ENCODE measurements at places on chromosomes 2 and 18.

DNA sequence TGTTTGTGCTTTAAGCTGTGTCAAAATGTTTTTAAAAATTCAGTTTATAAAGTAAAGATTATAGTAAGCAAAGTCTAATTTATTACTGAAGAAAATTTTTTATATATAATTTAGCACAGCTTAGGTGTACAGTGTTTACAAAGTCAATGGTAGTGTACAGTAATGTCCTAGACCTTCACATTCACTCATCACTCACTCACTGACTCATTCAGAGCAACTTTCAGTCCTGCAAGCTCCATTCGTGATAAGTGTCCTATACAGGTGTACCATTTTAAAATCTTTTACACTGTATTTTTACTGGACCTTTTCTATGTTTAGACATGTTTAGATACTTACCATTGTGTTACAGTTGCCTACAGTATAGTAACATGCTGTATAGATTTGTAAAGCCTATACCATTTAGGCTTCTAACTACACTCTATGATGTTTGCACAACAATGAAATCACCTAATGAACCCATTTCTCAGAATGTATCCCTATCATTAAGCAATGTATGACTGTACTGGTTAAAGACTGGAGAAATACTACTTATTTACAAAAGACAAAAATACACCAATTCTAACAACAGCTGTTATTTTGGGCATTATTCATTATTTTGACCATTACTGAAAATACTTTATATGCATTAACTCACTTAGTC, 95.1 kb downstream of the STRN start:
- DNase-seq, result no peak

DNA sequence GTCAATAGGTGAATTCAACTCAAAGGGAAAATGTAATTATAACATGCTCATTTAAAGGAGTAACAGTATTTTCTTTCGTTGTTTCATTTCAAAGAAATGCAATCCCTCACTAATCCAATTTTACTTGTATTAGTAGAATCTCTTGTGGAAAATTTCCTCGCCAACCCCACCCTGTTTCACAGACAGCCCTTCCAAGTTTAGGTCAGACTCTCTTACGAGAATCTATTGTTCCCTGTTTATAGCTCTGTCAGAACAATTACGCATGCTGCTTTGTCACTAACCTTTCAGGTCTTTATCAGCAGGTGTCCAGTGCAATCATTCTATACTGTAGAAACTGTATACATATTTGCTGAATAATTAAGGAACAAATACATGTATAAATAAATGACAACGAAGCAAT, 657.8 kb upstream of the LINC00305 start:
- DNase-seq, result no peak

- no peak for DNase-seq
Measured at GRCh38 chr2:174765576-174765975, 1.3 kb upstream of the CHRNA1 start.

DNA sequence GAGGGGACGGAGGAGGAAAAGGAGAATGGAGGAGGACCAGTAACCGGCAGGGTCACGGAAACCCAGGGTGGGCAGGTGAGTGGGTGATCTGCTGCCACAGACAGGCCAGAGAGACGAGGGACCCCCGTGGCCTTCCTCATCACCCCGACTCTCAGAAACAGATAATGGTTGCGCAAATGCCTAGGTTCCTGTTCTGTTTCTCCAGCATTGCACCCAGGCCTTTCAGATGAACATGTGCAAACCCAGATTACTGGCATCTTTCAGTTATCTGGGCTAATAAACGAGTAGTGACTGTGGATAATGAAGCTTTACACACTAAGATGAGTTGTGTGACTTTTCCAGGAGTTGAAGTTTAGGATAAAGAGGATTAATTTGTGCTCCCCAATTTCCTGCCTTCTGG, 46.5 kb downstream of the TET3 start:
- DNase-seq, result no peak

- DNase-seq, result no peak
Measured at GRCh38 chr2:200533754-200534153, 7.7 kb downstream of the SGO2 start.

- no peak for DNase-seq
Measured at GRCh38 chr2:217857624-217858506, 144.9 kb downstream of the TNS1 start.

- DNase-seq, result no peak
Measured at GRCh38 chr2:151623631-151624030, 110.6 kb downstream of the NEB start.

DNA sequence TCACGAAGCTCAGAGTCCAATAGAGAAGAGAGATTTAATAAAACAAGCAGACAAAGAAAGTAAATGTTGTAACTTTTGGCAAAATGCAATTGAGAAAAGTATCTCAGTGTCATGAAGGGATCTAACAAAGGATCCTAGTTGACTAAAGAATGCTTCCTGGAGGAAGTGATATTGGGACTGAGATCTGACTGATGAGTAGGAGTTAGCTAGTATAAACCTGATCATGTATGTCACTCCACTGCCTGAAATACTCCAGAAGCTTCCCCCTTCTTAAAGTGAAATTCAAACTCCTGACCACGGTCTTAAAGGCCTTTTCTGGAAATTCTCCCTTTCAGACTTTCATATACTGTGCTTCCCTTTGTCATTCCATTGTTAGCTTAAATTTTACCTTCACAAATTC, 1102.4 kb upstream of the ZEB2 start:
- DNase-seq, result no peak

DNA sequence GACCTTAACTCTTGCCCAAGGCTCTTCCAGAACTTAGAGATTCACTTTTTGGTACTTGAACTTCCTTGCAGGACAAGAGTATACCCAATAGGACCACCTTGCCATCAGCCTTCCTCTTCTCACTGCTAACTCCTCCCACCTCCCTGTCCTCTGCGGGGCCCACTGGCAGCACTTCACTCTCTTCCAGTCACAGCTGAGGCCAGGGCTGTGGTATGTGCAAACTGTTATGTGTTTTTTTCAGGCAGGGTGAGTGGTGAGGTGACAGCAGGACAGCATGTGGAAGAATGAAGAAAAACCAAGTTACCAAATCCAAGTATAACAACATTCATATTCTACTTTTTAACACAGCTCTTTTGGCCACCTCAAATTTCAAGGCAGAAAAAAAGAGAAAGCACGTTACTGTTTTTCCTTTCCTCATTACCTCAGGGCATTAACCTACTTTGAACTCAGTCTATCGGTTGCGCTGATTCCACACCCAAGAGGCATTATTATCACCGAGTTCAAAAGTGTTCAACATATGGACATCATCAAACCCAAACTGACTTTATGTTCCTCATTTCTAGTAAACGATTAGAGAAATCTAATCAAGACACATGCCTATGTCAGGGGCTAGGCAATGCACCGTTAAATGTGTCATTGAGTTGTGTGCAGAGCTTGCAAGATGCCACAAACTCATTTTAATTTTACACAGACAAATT, 605.2 kb upstream of the SYT4 start:
- no peak for DNase-seq

- DNase-seq, result no peak
Measured at GRCh38 chr2:240225131-240225530, 84.7 kb upstream of the OTOS start.

- DNase-seq, result no peak
Measured at GRCh38 chr2:23464156-23464555, 79.2 kb downstream of the KLHL29 start.

- no peak for DNase-seq
Measured at GRCh38 chr18:68417826-68418225, 297.1 kb downstream of the TMX3 start.

DNA sequence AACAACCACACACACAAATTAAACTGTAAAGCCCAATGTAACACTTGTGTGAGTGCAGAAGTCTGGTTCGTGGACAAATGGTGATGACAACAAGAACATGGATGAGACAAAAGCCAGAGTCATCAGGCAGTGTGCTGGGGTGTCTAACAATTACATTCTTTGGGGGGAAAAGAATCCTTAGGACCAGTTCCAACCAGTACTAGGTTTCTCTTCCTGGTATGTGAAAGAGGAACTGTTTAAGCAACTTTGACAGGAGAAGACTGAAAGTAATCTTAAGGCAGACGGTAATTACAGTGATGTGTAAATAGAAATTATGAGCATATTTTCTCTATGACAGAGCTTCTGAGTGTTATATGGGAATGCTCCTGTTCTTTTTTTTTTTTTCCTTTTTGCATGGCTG, 133.4 kb downstream of the AFF3 start:
- DNase-seq, result no peak

DNA sequence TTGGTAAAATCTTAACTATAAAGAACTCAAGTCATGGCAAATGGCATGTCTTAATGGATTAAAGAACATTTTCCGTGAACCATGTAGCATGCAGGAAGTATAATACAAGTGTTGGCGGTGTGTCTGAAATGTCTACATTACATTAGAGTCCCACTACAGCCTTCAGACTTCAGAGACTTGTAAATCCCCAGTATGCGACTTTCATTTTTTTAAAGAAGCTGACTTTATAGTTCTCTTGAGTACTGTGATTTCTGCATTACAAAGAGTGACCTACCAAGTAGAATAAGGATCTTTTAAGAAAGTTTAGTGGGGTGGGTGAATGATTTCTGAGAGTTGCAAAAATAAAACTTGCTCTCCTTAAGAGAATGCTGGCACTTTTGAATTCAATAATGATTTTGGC, 140.7 kb upstream of the FN1 start:
- no peak for DNase-seq

DNA sequence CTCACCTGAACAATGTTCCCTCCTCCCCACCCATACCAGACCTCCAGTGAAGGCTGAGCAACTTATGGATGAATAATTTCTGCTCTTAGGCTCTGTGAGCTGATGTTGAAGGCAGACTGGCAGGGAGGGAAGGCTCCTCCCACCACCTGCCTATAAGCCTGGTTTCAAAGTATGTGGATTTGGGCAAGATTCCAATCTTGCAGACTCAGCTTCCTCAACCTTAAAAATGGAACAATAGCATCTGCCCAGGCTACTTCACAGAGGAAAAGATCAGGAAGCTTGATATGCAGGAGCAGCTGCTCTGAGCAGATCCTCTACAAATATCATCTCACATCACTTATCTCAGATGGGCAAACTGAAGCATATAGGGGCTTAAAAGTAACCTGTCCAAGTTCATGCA, 112.2 kb downstream of the ZFP36L2 start:
- no peak for DNase-seq

DNA sequence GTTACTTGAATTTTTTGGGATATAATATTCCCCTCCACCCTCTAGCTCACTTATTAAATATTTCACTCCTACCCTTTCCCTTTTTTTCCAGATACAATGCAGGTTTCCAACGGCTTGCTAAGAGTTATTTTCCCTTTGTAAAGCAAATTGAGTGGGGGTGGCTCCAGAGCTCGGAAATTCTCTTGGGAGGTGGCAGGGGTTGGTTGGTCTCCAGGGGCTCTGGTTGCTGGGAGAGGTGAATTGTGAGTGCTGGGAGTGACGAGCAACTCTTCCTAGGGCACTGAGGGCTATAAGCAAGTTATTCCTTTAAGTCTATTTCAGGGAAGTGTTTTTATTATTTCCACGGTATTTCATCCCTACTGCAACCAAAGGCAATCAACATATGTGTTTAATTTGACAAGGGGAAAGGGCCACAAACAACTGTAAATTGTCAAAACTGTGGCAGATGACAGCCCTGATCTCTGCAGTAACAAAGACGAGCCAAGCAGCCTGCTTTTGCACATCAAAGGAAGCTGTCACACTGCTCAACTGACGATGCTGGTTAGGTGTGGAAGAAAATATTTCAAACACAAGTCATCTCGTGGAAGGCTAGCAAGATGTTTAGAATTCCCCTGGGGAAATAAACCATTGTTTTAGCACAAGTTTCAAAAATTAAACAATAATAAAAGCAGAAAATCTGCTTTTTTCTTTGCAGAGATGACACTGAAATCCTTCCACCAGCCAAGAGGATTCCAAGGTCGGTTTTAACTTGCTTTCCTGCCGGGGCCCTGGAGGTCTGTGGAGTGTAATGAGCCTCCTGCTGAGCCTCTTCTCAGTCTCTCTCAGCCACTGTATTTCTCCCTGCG, 34.8 kb upstream of the ASXL2 start:
- no peak for DNase-seq

DNA sequence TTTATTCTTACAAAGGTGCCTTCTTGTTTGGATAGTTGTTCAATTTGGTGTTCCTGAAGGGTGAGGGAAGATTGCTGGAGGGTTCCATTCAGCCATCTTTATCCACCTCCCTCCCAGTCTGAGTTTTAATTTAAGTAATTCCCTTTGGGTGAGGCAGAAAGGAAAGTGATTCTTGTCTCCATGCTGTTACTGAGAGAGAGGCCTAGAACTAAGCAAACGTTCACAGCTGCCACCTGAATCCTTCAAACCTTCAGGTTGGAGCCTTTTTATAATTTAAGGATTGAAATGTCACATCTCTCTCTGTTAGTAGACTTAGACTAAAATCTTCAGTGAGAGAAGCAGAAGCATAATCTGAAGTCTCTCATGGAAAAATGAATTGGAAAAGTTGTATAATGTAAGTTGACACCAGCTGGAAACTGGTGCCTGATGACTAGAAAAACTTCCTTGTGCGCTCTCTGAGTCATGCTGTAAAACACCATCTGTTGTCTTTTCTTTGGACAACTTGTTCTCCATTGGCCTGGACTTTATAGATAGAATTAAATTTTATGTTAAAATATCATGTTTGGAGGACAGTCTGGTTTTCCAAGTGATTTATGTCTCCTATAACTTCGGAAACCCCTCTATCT, 14.6 kb downstream of the STRADB start:
- no peak for DNase-seq

All from CD4-positive, alpha-beta T cell treated with Interleukin-1 beta for 1 hour (primary cell).